RWPE1 (cell line): ENCODE measurements at places on chromosomes 7 and 10.
A peak's percentile ranks its signal among the peaks of the same experiment; 100 is the strongest.

DNA sequence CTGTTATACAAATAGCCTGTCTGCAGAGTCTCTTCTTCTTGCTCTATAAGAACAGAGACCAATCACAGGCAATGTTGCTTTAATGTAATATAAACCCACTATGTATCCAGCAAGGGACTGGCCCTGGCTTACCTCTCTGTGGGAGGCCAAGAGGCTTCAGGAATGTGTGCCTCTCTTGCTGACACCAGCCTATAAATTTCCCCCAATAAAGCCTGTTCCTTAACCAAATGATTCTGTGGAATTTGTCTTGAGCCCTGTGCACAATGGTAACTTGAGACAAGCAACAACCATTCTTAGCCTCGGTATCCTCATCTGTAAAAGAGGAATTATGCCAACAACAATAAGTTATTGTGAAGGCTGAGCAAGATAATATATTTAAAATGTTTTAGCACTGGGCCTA lies 563.7 kb downstream of the GRM8 start:
- DNase-seq: no peak

- no peak for DNase-seq
These were observed 317.0 kb upstream of the COBL start for GRCh38 chr7:51633596-51633995.

- no peak for DNase-seq
These were observed 19.8 kb upstream of the NUP205 start for GRCh38 chr7:135537905-135538304.

DNA sequence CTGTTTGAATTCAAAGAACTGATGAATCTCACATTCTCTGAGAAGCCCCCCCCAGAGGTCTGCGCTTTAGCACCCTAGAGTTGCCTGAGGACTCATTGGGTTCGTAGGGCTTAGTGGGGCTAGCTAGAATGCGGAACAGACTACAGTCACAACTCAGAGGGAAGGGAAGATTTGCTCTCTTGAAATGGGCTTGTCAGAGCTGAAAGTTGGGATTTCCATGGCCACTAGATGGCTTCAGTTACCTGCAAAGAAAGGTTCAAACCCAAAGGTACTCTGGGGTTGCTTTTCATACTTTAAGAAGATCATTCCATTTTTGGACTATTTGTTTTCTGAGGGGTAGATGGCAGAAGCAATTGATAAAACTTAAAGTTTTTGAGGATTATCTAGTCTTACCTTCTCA lies 205.0 kb downstream of the BBS9 start:
- DNase-seq: no peak

DNA sequence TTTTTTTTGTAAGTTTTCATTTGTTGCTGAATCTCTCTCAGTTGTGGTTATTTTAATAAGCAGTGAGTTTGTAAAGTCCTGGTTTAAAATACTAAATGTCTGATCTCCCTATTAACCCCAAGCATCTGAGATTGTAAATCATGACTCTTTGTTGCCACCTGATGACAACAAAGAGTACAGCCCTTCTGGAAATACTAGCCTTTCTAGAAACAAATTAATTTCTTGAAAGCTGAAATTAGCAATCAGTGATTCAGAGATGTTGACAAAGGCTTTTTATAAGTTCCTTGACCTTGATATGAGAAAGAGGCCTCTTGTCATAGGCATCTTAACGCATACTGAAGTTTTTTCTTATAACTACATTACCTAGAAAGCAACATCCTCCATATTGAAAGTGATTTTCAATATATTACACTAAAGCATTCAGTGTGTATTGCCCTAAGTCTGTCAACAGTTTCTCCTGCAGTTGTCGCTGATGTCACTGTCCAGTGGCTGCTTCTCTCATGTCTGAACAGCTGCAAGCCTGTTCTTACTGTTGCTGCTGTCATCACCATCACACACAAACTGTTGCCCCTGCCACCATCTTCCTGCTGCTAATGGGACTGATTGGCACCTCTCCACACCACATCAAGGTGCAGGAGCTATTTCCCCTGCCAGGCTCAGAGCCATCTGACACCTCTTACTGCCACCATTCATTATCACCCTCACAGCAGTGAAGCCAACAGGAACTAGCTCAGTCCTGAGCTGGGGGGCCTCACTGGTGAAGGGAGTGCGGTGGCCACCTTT lies 95.1 kb upstream of the LRGUK start:
- DNase-seq: no peak

DNA sequence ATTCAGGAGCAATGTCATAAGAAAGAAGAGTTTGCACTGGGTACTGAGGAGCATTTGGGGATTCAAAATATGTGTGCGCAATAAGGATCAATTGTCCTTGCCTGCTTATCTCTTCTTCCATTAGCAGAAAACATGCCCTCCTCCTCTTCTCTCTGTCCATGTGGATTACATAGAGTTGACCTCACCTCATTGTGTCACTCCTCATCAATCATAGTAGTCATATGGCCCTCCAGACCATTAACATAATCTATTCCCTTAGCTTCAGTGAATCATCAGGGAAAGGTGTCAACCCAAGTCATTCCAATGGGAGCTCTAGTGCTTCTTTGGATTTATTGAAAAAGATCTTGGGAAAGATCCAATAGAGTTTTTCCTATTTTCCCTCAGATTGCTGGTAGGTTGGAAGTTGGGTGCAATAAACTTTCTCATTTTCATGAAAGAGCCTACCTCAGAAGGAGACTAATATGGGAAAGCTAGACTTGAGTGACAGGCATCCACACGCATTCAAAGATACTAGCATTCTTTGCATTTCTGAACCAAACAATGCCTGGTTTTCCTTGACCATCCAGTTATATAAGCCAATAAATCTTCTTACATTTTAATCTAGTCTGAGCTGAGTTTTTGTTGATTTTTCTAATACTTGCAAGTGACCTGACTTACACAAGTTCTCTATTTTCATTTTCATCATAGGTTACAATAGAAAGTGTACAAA lies 71.5 kb upstream of the FAM13C start:
- no peak for DNase-seq

- no peak for DNase-seq
These were observed 82.9 kb downstream of the KLF6 start for GRCh38 chr10:3702056-3702546.

- DNase-seq: no peak
These were observed 37.2 kb downstream of the CLRN3 start for GRCh38 chr10:127855591-127855881.

DNA sequence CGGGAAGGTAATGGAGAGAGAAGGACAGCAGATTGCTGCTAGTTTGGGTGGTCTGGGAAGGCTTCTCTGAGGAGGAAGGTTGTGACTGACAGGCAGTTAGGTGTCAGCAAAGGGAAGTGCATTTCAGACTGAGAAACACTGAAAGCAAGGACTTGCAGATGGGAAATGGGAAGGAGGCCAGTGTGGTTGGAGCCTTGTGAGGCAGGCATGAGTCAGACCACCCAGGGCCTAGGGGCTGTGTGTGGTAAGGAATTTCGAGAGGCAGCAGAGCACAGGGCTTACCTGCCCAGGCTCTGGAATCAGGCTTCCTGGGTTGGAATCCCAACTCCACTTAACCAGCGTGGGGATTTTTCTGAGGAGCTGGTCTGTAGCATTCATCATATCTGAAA lies 53.5 kb downstream of the NRF1 start:
- peak; percentile 79 for DNase-seq
